ENCODE measurements at places on chromosomes 2 and 18. TPM values are rescaled to one million over a fixed set of nuclear protein-coding genes. Genes with fewer than 3 reads are reported as not detected.

The TMEM169 gene
- total RNA-seq, result 0.83 TPM

The MRPL44 gene
- total RNA-seq, result 19.1 TPM

The CHRNA1 gene
- 0.10 TPM for total RNA-seq

The SLC16A14 gene
- 1.8 TPM for total RNA-seq

The TLK1 gene
- 25.5 TPM for total RNA-seq

The STAMBP gene
- 29.1 TPM for total RNA-seq

The TTC21B gene
- total RNA-seq, result 35.3 TPM

The CSRNP3 gene
- 1.4 TPM for total RNA-seq

The ANKRD62 gene
- total RNA-seq, result not detected

The DYNC2LI1 gene
- total RNA-seq, result 25.8 TPM

The ASIC4 gene
- 0.46 TPM for total RNA-seq

The SNRNP200 gene
- total RNA-seq, result 77.9 TPM

The COL4A4 gene
- total RNA-seq, result 7.7 TPM

The L3MBTL4 gene
- 0.13 TPM for total RNA-seq

The ADGRF3 gene
- total RNA-seq, result 0.20 TPM

The SCYGR4 gene
- total RNA-seq, result not detected

The PLEKHH2 gene
- 8.9 TPM for total RNA-seq

The UPP2 gene
- total RNA-seq, result not detected

The CRYGD gene
- total RNA-seq, result not detected

Measured in smooth muscle cell of the pulmonary artery (primary cell).